Kidney glomerular epithelial cell (primary cell): ENCODE measurements at places on chromosomes 1 and 21.

DNA sequence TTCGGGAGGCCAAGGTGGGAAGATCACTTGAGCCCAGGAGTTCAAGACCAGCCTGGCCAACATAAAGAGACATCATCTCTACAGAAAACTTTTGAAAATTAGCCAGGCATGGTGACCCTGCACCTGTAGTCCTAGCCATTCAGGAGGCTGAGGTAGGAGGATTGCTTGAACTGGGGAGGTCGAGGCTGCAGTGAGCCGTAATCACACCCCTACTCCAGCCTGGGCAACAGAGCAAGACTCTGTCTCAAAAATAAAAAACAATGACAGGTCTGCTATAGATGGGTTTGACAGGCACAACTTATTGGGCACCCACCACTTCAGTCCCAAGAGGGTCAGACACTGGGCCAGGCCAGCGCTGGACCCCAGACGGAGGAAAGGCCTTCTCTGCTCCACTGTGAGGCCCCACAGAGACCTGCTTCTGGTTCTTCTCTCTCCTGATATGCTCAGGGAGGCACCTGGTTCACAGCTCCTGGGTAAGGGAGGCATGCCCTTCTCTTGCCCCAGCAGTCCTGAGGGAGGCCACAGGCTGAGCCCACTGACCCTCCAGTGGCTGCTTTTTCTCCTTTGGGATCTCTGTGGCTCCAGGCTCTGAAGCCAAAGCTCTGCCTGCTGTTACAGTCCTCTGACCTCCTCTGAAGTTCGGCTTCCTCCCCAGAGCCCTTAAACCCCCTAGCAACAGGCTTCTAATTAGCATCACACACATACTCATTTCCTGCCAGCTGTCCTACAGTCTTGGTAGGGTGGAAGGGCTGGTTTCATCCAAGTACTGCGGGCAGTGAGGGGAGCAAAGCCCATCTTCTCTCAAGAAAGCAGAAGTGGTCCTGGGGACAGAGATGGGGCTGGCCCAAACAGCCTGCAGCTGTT lies 14.4 kb downstream of the S100A16 start:
- no peak for DNase-seq

GRCh38 chr1:53693773-53694717 lies 44.9 kb downstream of the GLIS1 start:
- no peak for DNase-seq

DNA sequence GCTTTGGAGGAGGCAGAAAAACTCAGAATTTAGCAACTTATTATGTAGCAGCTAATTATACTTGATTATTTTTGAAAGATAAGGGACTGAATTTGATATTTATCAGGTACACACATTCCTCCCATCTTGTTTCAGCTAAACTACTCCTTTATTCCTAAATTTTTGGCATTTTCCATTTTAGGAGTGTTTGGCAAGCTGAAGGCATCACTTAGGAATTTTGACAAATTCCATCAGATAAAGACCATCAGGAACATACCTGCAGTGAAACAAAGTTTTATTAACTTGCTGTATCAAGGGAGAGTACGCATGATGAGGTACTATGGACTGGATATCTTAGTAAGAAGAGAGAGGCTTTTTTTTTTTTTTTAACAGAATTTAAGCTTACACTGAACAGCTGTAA lies 1092.2 kb downstream of the PLA2G4A start:
- no peak for DNase-seq

- DNase-seq: no peak
Measured at GRCh38 chr1:38009088-38009840, 3.3 kb upstream of the UTP11 start.

GRCh38 chr1:245046769-245047168 lies 108.0 kb upstream of the KIF26B start:
- DNase-seq: no peak

DNA sequence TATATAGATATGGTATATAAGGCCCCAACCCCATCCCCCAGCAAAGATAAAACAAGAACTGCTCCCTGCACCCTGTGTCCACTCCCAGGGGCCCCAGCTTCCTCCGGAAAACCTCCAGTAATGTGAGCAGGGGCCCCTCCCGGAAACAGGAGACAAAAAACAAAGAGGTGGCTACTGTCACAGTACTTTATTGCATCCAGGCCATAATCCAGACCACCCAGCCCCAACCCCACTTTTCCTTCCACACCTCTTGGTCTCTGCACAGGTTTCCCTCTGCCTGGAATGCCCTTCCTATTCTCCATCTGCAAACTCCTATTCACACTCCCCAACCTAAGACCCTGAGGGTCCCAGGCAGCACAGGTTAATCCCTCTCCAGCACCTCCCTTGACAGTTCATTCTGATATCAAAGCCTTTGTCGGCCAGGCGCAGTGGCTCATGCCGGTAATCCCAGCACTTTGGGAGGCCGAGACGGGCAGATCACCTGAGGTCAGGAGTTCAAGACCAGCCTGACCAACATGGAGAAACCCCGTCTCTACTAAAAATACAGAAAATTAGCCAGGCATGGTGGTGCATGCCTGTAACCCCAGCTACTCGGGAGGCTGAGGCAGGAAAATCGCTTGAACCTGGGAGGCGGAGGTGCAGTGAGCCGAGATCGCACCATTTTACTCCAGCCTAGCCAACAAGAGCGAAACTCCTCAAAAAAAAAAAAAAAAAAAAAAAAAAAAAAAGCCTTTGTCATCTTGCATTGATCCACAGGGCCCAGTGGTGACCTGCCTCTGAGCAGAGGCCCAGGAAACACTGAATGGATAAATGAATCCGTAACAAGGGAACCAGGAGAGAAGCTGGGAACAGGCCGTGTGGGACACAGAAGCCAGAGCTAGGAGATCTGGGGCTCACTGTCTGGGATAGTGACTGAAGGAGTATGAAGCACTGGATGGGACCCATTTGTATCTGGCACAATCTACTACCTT lies 2.3 kb upstream of the AUNIP start:
- DNase-seq: no peak

- DNase-seq: peak; percentile 77
Measured at GRCh38 chr1:34758751-34759150, 789 bp upstream of the GJB4 start.

DNA sequence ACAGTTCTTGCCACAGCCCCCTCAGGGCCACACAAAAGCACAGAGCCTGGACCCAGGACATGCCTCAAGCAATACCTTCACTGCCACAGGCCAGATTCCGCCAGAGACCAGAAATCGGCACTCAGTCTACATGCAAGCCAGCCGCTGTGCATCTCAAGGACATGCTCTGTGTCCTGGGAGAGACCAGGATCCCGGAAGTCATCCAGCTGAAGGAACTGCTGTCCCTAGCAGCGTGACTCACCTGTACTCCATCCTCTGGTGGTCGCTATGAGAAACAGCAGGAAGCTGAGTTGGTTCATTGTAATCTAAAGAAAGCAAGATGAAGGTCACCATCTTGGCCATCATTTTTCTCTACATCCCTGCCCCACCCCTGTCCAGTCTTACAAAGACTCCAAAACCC lies 401 bp downstream of the ITLN1 start:
- DNase-seq: no peak

DNA sequence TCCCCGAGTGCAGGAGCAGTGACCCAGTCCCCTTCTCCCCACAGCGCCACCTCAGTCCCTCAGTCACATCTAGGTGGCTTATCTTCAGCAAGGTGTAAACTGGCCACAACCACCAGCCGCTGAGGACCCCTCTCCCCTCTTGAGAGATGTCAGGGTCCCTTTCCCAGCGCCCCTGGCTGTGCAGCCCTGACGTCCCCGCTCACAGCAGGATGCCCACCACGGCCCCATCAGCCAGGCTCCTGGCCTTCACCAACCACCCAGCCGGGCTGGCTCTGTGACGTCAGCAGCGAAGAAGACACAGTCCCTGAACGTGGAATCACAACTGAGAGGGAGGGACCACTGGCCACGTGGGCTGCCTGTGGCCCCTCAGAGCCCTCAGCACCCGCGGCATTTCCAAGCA lies 249.4 kb downstream of the NPHP4 start:
- DNase-seq: no peak

DNA sequence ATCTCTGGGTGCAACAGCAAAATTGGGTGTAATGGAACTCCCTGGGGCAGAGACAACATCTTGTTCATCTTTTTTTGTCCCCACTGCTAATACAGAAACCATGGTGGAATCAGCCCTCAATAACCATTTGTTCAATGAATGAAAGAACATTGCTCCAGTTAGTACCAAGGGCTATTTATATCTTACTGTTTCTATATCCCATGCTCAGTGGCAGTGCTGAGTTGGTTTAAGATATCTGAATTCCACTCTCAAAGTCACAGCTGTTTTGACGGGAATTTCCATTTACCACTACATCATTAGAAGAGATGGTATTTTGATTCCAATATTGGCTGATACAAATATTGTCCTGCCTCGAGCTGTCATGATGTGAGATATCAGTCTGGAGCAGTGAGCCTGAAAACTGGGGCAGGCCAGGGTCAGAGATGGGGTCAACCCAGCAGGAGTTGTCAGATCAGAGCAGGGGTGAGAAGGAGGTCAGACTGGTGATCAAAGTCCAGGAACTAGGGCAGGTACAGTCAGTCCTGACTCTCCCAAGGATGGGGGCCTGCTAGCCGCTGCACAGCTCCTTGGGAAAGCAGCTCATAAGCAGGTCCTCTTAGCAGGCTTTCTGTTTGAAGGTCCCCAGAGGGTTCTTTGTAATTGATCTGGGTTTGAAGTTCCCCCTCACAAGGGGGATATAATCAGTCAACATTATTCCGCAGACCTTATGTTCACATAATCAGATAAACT lies 5.8 kb upstream of the PHC2 start:
- DNase-seq: no peak

DNA sequence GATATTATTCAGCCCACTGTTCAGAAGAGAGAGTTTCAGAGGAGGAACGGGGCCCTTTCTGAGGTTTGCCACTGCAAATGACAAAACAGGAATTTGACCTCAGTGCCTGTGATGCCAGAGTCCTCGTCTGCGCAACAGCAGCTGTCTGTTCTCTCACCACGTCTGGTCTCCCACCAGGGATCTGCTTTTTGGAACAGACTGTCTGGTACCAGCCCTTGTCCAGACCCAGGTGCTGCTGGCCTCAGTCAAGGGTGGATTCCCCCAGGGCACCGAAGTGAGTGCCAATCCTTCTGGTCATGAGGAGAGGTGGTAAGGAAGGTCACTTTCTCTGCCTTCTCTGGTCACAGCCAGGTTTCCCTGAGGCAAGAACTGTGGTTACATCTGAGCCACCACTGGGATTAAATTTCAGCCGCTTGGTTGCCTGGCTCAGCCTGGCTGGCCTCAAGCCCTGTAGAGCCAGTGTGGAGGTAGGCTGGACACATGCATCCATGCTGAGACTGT lies 2.3 kb upstream of the BCAN start:
- DNase-seq: no peak

- no peak for DNase-seq
Measured at GRCh38 chr1:177824508-177824982, 145.3 kb downstream of the SEC16B start.

DNA sequence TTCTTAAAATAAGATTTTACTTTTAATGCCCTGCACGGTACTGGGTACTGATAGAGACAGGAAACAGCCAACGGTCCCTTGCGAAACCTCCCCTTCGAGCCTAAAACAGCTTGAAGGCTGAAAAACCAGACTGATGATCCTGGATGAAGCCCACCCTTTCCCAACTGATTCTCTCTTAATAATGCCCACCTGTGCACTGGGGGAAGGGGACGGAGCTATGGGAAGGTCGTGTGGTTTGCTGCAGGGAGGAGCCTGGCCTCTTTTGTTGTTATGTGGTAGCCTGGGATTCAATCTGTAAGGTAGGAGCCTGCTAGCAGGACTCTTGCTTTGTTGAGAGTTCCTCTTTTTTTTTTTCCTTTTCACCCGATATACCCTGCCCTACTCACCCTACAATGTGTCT lies 25.6 kb downstream of the SAMSN1 start:
- no peak for DNase-seq
